GM12864 (cell line): ENCODE measurements at places on chromosomes 6 and 20.

- DNase-seq = no peak
Observed at GRCh38 chr6:64522859-64523258, 887.3 kb downstream of the PHF3 start.

- DNase-seq = no peak
Observed at GRCh38 chr6:26053992-26054780, 33.0 kb upstream of the HFE start.

DNA sequence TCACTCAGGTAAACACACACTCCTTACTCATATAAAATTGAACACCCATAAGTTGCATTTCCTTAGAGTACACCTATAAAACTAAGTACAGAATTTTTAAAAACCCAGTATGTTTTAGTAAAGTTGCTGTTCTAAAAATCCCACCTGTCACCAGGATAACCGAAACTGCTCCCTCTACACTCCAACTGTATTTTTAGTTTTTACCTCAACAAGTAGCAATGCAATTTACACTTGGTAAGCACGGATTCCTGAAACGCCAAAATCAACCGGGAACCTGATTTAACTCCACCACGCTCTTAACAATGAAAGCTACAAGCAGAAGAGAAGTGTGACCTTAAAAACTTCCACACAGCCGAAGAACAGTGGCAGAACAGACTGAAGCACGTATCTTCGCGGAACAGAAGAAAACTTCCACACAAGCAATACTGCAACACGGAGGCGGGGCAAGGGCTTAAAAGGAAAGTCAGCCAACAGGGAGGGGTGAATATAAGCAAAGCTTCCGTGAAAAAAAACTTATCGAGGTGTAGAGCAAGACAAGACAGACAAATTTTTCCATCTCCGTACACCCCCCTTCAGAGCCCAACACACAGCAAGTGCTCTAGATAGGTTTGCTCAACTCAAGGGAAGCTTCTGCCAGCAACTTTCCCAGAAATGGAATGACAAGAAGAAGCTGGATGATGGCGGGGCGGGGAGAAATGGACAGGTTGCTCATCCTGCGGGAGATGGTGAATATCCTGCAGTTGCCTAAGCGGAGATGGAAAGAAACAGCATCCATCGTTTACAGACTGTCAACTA, 1.4 kb downstream of the STAU1 start:
- peak; percentile 53 for DNase-seq

DNA sequence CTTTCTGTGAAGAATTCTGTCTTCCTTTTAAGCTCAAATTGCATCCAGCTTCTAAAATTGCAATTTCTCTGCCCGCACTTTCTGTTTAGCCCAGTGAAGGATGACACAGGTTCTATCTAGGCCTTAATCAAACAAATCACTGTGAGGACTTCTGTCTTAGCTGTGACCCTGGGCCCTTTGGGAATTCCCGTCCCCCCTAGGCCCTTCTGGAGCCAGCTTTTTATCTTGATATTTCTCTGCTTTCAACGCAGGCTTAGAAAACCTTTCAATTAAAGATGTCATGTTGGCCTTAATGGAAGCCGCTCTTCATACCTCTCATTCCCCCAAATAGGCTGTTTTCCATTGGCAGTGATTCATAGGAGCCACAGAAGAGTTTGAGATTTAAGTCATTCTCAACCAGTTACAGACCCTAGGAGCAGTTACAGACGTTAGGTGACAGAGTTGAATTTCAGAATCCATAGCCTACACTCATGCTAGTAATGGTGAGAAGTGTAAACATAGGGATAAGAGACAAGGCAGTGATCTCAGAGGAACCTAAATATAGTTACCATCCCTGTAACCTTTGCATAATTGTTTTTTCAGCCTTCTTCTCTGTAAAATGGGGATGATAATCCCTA, 74.8 kb upstream of the FLRT3 start:
- no peak for DNase-seq

DNA sequence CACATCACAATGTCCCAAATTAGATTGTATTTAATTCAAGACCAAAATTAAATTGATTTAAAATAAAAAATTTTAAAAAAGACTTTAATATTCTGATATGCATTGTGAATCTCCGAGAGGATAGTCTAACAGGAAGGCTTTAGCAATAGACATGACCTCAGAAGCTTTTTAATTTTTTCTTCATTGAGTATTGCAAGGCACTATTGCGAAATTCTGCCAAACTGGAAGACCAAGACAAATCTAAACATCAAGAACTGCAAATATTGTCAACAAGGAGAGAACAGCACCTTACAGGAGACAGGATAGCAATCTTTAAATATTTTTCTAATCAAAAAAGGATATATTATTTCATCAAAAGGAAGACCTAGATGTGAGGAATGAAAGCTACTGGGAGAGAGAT, 56.9 kb downstream of the BMP5 start:
- no peak for DNase-seq

- no peak for DNase-seq
Observed at GRCh38 chr6:26457264-26457805, 420 bp upstream of the BTN2A1 start.

- DNase-seq = no peak
Observed at GRCh38 chr6:133704371-133704770, 184.5 kb upstream of the TCF21 start.
